Inflammatory macrophage treated with lipopolysaccharide for 4 hours (primary cell): ENCODE measurements at places on chromosomes 5 and 9.

DNA sequence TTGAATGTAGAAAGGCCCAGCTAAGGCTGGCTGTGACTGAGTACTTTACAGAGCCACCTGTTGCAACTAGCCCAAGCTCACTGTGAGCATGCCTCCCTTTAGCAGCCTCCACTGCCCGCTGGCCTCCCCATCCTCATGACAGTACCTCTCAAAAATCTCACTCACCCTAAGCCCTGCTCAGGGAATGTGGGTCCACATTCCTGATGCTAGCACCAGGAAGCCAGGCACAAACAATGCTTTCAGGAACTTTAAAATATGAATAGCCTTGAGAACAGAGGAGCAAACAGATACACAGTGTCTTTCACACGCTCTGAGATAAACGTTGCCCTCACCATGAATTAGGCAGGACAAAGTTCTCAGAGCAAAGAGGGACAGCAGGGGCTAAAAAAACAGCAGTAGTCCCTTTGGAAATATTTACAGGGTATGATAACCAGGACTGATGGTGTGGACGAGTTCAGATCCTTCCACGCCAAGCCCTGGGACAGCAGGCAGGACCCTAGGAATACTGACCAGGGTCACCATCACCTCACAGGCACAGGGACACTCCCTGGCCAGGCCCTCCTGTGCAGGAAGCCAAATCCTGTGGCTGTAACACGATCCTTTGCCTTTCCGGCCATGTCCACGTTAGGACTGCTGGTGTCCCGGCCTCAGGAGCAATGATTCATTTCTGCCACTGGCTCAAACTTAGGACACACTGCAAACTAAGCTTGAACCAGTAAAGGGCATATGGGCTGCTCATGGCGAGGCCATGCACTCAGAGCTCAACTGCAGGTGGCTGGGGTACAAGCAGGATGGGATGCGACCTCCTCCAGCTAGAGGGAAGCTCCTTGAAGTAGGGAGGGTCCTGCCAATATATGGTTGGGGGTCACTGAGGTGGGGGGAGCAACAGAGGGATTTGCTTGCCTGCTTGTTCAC is 9.6 kb downstream of the ACSL6 start:
- no peak for DNase-seq

DNA sequence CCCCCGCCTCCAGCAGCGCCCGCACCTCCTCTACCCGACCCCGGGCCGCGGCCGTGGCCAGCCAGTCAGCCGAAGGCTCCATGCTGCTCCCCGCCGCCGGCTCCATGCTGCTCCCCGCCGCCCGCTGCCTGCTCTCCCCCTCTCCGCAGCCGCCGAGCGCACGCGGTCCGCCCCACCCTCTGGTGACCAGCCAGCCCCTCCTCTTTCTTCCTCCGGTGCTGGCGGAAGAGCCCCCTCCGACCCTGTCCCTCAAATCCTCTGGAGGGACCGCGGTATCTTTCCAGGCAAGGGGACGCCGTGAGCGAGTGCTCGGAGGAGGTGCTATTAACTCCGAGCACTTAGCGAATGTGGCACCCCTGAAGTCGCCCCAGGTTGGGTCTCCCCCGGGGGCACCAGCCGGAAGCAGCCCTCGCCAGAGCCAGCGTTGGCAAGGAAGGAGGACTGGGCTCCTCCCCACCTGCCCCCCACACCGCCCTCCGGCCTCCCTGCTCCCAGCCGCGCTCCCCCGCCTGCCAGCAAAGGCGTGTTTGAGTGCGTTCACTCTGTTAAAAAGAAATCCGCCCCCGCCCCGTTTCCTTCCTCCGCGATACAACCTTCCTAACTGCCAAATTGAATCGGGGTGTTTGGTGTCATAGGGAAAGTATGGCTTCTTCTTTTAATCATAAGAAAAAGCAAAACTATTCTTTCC is 19.3 kb downstream of the CDKN2A start:
- DNase-seq, result peak; percentile 61

- DNase-seq, result no peak
Observed at GRCh38 chr9:112011051-112011620, 114.5 kb downstream of the UGCG start.

DNA sequence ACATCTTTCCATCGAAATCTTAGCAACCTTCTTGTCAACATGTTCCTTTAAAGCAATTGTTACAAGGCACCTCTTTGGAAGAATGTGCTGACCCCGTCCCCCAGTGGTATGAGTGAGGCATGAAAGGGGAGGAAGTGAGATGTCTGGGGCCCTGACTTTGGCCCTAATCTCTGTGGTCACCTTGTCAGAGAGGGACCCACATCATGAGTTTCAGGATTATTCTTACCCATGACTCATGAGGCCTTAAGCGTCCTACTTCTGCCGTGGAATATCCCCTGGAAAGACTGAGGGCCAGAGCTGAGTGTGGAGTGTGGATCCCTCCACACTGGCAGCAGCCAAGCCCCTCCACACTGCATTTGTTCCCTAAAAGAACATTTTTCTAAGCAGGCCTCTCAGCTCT is 81.2 kb downstream of the FSTL4 start:
- no peak for DNase-seq
